Stimulated activated CD4-positive, alpha-beta T cell treated with anti-CD3 and anti-CD28 coated beads, TNF-alpha, amount 100 ng/mL, for 1 hour (primary cell): ENCODE measurements at places on chromosomes 4 and X.

GRCh38 chr4:1002131-1002630 is 9.0 kb upstream of the SLC26A1 start:
- DNase-seq = no peak

DNA sequence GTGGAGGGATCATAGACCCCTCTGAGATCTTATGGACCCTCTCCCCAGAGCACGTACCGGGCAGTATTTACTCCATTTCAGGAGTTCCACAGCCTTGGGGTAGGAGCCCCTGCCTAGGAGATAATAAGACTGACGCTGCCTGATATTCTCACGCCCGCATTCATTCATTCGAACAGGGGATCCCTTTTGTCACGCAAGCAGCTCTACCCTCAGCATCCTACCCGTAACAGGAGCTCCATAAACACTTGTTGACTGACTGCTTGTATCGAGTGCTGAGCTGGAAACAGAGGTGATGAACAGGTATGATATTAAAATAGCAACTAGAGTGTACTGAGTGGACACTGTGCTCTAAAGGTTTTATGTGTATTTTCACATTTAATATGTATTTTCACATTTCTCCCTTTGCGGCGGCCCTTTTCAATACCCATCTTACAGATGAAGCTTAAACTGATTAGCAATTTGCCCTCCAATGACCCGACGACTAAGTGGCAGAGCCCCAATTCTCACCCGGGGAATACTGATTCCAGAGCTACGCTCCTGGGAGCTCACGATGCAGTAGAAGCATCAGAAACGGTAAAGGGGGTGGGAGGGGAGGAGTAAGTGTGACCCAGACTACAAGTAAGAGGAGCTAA is 888 bp downstream of the RAB28 start:
- DNase-seq = no peak

- DNase-seq = no peak
These were observed 63.3 kb upstream of the VCX start for GRCh38 chrX:7779644-7780043.

- DNase-seq = no peak
These were observed 56.5 kb downstream of the LIMCH1 start for GRCh38 chr4:41594432-41594831.

DNA sequence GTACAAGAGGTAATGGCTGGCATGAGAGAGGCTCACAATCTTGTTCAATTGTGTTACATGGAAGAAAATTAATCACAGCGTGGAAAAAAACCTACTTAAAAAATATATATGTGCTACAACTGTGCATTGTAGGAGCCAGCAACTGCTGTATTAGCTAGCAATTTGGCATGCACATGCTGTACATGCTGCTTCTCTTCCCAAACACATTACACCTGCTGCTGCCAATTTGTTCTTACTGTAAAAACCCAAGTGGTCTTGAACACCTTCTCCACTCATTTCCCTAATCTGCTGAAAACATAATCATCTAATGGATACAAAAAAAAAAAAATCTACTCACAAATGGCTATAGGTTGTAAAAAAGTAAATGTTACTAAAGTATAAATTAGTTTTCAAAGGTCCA is 264.2 kb downstream of the INPP4B start:
- DNase-seq = no peak

- DNase-seq = no peak
These were observed 41.8 kb downstream of the PRKG2 start for GRCh38 chr4:81173213-81173612.

GRCh38 chr4:80361329-80361900 is 25.9 kb downstream of the CFAP299 start:
- DNase-seq = no peak

GRCh38 chr4:36290641-36291040 is 9.2 kb downstream of the DTHD1 start:
- DNase-seq = no peak

DNA sequence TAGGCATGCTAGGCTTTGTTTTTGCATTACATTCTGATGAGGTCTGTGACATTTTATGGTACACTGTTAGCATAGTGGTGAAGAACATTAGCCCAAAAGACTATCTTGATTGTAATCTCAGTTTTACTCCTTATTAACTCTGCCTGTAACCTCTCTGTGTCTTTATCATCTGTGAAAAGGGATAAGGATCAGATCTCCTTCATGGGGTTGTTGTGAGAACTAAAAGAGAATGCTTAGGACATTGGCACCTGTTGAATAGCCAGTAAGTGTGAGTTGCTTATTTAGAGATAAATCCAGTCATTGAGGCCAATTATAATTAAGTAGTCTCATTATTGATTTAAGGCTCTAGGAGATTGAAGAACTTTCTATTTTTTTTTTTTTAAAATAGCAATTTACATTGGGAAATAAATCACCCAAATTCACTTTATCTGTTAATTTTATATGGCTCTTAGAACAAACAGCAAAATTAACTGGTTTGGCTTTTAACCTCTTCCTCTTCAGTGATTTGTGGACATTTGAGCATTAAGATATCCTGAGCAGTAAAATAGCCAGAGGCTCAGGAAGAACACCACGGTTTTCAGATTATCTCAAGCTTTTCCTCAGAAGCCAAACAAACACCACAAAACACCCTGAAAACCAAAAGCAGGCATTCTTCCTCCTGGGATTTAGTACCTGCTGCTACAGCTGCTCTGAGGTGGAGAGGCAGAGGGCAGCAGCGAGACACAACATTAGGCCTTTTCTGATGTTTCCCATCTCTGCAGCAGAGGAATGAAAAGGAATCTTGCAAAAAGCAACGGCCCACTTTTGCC is 192.9 kb downstream of the ARHGAP10 start:
- no peak for DNase-seq

- no peak for DNase-seq
These were observed 77.3 kb downstream of the DCAF8L1 start for GRCh38 chrX:27903960-27904359.

DNA sequence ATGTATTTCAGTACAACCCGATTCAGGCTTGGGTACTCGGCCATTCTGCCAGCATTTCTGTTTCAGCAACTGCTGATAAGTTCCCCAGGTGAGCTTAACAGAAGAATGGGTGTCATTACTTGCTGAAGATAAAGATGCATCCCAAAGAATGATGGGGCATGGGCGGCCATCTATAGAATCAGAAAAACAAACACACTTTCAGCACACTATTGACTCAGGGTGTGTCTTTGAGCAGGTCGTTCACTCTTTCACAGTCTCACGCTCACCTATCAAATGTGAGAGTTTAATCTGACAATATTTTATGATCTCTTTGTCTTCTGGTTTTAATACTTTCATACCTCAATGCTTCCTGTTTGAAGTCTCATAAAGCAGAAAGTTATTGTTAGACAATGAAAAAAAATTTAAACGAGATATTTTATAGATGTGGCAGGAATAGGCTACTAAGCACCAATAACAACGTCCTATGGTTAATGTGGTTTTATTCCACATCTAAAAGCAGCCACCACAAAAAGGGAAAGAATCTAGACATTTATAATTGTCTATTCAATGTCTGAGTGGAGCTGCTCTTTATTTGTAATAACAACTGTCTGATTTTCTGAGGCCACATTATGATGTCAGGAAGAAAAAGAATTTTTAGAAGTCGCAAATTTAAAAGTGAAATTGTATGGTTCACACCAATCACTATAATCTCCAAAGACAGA is 17.0 kb downstream of the GASK1B start:
- no peak for DNase-seq

- DNase-seq = no peak
These were observed 195.3 kb upstream of the LNX1 start for GRCh38 chr4:53786632-53787031.

DNA sequence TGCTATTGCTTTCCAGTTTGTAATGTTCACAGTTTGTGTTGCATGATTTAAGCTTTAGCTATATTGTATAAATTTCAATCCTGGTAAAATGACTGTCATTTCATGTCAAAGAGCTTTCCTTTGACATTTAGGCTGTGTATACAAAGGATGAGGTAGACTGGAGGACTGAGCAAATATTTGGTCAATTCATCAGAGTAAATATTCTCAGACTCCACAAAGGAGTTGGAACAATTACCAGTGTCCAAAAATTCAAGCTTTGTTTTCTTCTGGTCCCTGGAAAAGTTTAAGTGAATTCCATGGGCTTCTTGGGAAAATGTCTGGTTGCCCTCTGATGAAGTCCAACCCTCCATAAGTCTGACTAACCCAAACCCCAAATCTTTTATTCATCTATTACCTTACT is 682.4 kb downstream of the DACH2 start:
- no peak for DNase-seq

DNA sequence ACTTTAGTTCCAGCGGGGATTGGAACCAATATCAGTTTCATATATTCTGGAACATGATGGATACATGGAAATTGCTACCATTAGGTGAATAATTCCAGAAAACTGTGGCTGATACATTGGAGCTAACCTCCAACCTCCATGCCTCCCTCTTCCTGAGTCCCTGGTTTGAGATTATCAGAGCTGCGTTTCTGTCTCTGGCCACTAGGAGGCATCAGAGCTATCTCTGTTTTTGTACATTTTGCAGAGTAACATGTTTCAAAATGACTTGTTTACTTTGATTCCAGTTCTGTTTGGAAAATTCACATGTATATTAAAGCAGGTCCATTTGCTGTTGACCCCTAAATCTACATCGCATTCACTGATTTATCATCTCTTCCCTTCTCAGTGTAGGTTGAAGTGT is 2.4 kb upstream of the RAB40AL start:
- DNase-seq = no peak

GRCh38 chr4:145507636-145508035 is 26.0 kb downstream of the SMAD1 start:
- no peak for DNase-seq

GRCh38 chr4:75087416-75087815 is 154.5 kb downstream of the PARM1 start:
- DNase-seq = no peak

DNA sequence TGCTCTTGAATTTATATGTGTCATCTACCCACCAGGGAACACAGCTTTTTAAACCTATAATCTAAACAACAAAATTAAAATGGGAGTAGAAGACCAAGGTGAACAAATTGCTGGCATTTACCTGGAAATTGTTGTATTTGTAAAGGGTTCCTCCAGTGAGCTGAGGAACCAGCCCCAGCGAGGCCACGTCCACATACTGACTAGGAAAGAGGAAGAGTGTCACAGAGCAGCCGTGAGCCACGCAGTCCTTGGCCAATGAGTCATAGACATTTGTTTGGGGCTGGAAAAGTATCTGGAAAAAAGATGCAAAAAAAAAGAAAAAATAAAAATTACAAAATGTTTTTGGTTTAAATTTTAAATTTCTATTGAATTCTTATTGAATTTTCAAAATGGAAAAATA is 58.7 kb downstream of the METTL14 start:
- no peak for DNase-seq

- no peak for DNase-seq
These were observed 22.2 kb upstream of the CAMK2D start for GRCh38 chr4:113783701-113784100.

GRCh38 chr4:101050837-101051205 is 296.5 kb downstream of the PPP3CA start:
- no peak for DNase-seq

DNA sequence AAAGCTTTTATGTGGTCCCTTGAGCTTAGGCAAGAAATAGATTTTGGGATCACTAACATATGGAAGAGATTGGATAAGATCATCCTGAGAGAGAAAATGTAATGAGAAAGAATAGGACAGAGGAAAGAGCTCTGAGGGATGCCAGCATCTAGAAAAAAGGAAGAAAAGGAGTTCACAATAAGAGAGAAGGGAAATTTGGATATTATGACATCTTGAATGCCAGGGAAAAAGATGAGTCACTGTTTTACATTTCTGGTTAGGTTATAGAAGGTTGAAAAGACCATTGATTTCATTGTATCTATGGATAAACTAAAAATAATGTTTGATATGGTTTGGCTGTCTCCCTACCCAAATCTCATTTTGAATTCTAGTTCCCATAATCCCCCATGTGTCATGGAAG is 208.5 kb downstream of the MAD2L1 start:
- no peak for DNase-seq

- no peak for DNase-seq
These were observed 5.7 kb upstream of the HERC5 start for GRCh38 chr4:88451205-88451604.

DNA sequence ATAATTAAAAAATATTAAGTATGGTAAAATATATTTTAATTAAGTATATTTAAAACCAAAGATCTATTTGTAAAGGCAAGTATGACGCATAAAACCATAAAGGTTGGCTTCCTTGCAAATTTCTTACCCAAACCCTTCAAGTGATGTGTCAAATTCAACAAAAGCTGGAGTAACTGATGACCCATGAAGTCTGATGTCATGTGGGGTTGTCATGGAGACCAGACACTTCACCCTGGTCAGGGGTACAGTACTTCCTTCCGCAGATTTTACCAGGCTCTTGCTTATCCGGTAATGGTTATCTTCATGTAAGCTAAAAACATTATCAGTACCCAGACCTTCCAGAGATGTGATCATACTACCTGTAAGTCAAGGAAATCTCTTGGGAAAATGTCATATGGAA is 170.1 kb downstream of the WDFY3 start:
- DNase-seq = no peak

DNA sequence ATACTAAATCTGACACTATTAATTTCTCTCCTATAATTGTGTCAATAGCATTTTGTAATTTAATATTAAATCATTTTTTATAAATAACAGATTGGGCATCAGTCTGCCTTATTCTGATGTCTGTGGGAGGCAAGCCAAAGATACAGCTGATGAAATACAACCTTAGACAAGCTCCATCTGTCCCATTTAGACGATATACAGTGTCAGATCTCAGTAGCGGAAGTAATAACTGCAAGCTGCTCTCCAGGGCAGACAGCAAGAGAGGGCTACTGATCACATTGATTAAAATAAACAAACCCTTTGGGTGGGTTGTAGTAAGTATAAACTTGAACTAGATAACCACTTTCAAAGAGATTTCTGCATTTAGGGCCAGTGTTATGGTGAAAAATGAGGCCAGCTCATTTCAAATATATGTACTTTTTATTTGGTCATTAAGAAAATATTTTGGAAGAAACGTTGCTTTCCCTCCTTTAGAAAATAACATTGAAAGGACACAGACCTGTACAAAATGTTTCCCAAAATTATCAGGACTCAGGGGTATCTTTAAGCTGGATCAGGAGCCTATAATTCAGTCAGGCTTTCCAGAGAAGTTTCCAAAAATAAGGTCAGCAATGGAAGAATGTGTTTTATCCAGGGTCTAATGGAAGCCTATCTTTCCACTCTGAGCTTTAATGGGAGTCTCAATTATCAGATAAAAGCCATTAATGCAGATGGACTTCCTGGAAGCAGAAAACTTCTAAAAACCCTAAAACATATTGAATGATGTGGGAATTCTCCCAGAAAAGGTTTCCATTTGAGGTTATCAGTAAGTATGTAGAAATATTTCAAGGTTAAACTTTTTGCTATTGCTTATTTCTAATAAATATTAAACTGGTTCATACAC is 1028.8 kb upstream of the IGFBP7 start:
- no peak for DNase-seq

GRCh38 chr4:55979562-55979961 is 30.8 kb downstream of the CEP135 start:
- no peak for DNase-seq

DNA sequence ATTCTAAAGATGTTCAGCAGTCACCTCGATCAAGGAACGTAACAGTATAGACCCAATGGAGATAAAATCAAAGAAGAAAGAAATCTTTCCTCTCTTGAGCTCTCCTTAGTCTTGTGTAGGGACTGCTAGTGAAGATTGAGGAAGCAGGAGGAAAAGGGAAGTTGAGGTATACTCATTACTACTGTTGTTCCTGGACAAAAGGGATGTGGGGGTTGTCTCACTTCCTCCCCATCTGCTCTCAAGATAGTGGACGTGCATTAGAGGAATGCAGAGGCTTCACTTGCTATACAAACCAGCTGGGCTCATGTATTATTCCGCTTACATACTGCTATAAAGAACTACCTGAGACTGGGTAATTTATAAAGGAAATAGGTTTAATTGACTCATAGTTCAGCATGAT is 208.9 kb upstream of the ARHGEF9 start:
- DNase-seq = no peak

GRCh38 chr4:44354172-44354571 is 94.4 kb downstream of the KCTD8 start:
- no peak for DNase-seq
